ENCODE measurements at places on chromosomes 5 and 9.

DNA sequence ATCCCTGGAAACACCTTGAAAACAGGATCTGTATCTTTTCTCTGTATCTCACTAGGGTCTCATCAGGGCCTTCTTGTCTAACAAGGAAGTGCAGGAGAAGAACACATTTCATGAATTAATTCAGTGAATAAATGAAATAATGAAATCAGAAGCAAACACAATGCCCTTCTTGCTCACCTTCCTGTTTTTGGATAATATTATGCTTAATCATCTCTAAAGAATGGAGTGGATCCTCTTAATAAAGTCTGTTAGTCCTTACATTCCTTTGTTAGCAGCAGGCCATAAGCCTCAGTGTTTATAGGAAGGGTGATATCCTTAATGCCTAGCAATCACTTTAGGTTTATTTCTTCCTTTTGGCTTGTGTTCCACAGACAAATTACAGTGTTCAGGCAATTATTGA is 837.1 kb upstream of the SEMA6A start:
- no peak for DNase-seq

DNA sequence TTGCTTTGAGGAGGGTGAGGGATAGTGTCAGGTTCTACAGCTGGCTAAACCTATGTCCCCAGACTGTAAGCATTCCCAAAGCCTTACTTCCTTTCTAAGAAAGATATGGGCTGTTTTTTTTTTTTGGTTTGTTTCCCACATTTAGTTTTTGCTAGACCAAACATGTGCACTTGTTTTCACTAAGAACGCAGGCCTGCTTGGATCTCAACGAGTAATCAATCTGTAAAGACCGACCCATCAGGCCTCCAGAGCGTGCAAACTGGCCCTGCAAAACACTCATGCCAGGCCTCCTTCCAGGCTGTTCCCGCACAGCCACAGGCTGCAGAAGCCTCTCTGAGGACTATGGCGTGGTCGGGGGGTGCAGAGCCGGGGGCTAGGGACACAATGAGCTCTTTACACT is 304.8 kb upstream of the PANK3 start:
- no peak for DNase-seq

DNA sequence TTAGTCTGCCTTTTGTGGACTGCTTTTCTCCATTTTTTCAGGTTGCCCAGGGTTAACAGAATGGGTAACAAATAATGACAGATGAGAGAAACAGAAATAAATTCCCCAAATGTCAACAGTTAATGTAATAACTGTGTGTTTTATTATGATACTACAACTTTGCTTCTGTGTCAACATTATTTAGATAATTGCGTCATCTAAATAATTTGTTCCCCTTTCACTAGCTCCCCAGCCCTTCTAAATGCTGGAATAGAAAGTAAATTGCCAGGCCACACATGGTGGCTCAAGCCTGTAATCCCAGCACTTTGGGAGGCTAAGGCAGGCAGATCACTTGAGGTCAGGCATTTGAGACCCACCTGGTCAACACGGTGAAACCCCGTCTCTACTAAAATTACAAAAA is 53.5 kb downstream of the RNF38 start:
- DNase-seq = no peak

- DNase-seq = no peak
Observed at GRCh38 chr9:110999379-110999778, 38.9 kb downstream of the LPAR1 start.

DNA sequence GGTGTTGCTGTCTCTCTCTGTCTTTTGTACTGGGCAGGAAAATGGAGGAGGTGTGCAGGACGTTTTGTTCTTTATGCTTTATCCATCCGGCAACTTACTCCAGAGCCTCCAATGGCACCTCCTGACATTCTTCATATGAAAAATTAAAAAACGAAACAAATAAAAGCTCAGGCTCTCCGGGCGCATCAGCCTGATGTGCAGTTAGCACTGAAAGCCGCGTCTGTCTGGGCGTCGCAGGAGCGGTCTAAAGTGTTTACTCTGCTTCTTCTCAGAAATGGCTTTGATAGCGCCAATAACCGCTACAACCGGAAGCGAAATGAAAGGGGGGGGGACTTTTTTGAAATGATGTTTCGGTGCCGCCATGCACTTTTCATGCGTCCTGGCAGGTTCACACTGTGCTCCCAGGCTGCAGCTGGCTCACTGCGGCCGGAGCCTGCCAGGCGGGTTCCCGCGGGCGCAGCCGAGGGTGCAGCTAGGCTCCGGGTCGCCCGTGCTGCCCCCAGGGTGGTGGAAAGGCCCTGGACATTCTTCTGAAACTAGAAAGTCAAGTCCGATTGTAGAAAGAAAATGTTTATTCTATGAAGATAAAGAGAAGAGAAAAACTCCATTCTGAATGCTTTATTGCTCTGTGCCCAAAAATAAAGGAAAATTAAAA is 407.7 kb upstream of the IRX1 start:
- no peak for DNase-seq

DNA sequence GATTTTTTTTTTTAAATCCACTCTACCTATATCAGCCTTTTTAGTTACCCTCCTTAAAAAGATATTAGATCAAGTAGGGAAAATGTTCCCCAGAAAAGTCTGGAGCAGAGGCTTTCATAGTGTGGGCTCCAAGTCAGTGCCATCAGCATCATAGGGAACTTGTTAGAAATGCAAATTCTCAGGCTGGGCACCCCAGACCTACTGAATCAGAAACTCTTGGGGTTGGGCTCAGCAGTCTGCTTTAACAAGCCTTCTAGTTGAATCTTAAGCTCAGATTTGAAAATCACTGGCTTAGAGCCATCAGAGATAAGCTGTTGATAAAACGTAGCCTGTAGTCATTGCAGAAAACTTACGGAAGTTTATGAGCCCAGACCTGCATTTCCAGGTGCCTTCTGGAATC is 140.1 kb downstream of the TMEM38B start:
- no peak for DNase-seq

DNA sequence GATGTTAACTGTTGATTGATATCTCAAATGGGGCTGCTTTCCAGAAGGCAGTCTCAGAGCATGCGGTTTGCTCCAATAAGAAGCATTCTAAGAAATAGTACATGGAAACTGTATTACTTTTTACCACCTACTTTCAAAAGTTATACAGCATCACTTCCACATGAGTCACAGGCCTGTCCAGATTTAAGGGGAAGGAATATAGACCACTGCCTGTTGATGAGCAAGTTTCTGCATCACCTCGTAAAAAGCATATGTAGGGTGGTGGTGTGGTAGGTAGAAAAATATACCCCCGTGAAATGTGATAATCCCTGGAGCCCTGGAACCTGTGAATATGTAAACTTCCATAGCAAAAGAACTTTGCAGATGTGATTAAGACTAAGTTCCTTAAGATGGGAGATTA is 816.6 kb upstream of the CDH6 start:
- DNase-seq = no peak

DNA sequence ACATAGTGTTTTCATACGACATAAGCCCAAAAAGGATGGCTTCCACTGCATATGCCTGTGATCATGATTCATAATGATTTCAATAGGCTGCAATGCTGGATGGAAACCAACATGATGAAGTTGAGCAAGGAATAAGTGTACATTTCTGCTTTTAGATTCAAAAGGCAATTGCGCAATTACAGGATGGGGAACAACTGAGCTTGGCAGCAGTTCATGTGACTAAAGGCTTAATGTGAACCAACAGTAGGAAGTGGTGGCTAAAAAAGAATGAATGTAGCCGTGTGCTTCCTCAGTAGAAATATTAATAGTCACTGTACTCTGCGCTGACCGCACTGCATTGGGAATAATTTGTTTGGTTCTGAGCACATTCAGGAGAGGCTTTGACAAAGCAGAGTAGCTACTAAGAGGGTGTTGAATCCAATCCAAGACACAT is 51.2 kb downstream of the SLC1A3 start:
- DNase-seq = no peak

GRCh38 chr5:129379406-129379805 is 80.7 kb upstream of the ADAMTS19 start:
- no peak for DNase-seq

GRCh38 chr5:158381614-158382160 is 522.7 kb upstream of the CLINT1 start:
- no peak for DNase-seq

- DNase-seq = no peak
Observed at GRCh38 chr5:117160391-117160790, 585.8 kb upstream of the SEMA6A start.

DNA sequence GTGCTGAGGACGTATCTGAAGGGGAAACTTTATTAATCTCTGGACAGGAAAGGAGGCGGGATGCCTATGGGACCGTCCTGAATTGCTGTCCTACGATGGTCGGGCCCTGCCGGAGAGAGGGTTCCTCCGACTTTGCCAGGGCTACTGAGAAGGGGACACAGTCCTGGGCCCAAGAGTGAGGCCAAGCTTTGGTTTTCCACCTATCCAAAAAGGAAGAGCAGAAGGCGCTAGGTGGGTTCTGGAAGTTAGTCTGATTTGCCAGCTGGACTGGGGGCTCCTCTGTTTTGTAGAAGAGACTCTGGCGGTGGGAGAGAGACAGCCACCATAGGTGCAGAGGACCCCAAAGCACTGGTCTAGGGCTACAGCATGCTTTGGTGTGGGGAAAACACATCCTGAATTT is 243.8 kb upstream of the IRX4 start:
- no peak for DNase-seq

DNA sequence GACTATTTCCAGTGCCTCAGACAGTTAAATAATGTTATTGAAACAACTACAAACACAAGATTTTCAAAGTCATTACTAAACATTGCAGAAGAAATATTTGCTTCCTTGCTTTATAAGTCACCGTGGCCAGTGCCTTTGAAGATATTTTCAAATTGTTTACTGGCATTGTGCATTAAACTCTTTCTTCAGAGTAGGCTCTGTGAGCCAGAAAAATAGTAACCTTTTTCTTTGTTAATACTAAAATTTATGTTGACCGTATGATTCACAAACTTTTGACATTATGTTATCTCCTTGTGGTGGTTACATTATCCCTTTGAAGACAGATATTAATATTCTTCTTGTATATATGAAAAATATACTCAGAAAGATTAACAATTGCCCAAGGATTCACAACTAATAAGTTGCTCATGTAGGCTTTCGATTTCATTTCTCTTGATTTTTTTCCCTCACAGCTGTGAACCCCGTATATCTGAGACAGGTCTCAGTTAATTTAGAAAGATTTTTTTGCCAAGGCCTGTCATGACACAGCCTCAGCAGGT is 140.1 kb downstream of the NR3C1 start:
- no peak for DNase-seq

- no peak for DNase-seq
Observed at GRCh38 chr9:123281659-123282350, 13.4 kb upstream of the STRBP start.

DNA sequence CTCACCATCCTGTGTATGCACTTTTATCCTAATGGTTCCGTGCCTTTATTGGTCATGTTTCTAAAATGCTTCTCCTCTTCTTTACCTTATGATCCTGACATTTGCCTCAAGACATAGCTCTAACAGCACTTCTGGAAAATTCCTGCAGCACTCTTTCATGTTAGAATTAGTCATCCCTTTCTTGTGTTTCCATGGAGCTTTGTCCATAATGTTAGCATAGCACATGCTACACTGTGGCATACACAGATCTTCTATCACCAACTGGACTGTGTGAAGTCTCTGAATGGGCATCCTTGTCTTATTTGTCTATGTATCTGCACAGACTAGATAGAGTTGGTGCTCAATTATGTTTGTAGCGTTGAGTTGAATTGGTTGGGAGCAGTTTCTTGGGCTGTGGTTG is 2.0 kb downstream of the SCGB3A2 start:
- DNase-seq = no peak

DNA sequence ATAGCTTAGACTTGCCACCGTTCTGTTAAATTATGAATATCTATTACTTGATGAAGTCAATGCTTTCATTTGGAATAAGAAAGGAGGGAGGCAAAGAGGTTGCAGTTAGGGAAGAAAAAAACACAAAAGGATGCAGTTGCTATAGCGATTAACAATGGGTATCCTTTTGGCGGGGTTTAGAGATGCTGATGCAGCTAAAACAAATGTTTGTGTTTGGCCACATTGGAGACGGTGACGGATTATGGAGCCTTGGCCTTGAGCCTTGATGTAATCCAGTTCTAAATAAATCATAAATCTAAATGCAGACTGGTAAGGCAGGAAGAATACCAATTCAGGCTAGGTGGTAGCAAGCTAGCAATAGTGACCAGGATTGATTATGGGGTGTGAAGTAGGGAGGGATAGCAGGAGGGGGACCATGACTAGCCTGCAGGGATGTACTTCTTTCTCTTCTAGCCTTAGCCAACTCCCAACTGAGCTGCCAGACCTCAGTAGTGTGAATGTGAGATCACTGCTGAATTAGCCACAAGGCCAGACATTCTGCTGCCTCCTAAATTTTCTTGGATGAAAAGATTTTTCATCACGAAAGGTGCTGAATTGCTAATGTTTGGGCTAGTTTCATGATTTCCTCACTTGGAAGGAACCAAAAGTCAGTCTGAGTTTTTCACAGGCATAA is 160.3 kb downstream of the TLR4 start:
- DNase-seq = no peak

DNA sequence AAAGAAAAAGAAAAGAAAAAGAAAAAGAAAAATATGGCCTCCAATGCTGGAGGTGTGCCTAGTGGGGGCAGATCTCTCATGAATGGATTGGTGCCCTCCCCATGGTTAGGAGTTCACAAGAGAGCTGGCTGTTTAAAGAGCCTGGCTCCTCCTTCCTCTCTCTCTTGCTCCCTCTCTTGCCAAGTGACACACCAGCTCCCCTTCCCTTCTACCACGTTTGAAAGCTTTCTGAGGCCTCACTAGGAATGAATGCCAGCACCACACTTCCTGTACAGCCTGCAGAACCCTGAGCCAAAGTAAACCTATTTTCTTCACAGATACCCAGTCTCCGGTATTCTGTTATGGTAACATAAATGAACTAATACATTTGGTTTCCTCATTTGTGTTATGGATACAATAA is 14.4 kb upstream of the GALNT10 start:
- no peak for DNase-seq

DNA sequence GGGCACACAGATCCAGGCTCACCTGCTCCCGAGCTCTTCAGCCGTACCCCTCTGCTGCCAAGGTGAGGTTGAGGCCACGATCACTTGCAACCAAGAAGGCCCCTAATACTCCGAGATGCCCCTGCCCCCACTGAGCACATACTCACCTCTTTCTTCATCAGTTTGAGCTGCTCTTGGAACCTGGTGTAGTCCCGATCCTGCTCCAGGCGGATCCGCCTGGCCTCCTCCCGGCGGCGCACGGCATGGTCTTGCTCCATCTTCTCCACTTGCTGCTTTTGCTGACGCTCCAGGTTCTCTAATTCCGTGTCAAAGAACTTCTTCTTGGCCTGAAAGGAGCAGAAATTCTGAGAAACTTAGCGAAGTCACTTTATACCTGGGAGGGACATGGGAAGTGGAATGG is 75.7 kb upstream of the FBXW11 start:
- DNase-seq = no peak

GRCh38 chr5:62473209-62473608 is 60.6 kb downstream of the IPO11 start:
- DNase-seq = no peak

GRCh38 chr9:100472788-100473275 is at the start of gene TMEFF1:
Gene TMEFF1 (plus strand): TSS chr9:100473149. CDS start chr9:100473545, 396 bp downstream.
- no peak for DNase-seq
